Hepatocyte (in vitro differentiated cells): ENCODE measurements at places on chromosomes 5 and 9. TPM values are rescaled to one million over a fixed set of nuclear protein-coding genes. Genes with fewer than 3 reads are reported as not detected.

RPS23 gene
- total RNA-seq: 3,018 and 3,452 TPM in 2 replicates

SCGB3A2 gene
- 32.0 and 33.6 TPM in 2 replicates for total RNA-seq

BARHL1 gene
- not detected in 2 replicates for total RNA-seq

IL3 gene
- 0.37 TPM in 1 of 2 replicates, not detected in the other for total RNA-seq

TRIM36 gene
- 3.1 and 5.2 TPM in 2 replicates for total RNA-seq

PFN3 gene
- total RNA-seq: not detected in 2 replicates

SPATA31C1 gene
- total RNA-seq: not detected in 2 replicates

PHPT1 gene
- total RNA-seq: 101 and 111 TPM in 2 replicates

SHC3 gene
- 1.4 and 1.8 TPM in 2 replicates for total RNA-seq

CDH9 gene
- 0.53 and 2.2 TPM in 2 replicates for total RNA-seq

DMAC1 gene
- total RNA-seq: 20.3 and 21.9 TPM in 2 replicates

SARDH gene
- total RNA-seq: 6.7 and 9.8 TPM in 2 replicates

PCDHB6 gene
- 0.56 and 1.1 TPM in 2 replicates for total RNA-seq
